Activated naive CD8-positive, alpha-beta T cell treated with anti-CD3 and anti-CD28 coated beads, Interleukin-2, amount 50 U/mL, for 16 hours (primary cell): ENCODE measurements at places on chromosomes 7 and 10.

GRCh38 chr7:69526570-69526969, 71.7 kb upstream of the AUTS2 start:
- no peak for DNase-seq

DNA sequence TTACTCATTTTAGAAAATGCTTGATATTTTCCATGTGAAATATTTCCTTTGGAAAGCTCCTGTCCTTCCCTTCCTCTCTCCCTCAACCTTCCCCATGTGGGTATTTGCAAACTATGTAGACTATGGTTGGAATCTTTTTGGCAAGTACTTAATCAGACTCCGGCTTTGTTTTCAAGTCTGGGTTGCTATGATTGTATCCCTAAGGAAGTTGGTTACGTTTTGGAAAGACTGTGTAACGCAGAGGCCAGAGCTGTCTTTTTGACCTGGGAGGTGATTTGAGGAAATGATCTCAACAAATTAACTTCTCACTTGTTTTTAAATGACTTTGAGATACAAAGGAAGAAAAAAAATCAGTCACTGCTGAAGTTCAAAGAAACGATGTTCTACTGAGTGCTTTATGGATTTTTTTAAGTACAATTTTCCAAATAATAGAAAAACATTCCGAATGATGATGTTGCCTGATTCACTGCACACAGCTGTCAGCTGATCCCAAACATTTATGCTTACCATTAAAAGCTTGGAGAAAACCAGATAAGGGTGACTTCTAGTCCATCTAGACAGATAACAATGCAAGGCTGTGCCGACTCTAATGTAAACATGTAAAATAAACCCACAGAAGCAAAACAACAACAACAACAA, 145.5 kb upstream of the CELF2 start:
- DNase-seq, result no peak

DNA sequence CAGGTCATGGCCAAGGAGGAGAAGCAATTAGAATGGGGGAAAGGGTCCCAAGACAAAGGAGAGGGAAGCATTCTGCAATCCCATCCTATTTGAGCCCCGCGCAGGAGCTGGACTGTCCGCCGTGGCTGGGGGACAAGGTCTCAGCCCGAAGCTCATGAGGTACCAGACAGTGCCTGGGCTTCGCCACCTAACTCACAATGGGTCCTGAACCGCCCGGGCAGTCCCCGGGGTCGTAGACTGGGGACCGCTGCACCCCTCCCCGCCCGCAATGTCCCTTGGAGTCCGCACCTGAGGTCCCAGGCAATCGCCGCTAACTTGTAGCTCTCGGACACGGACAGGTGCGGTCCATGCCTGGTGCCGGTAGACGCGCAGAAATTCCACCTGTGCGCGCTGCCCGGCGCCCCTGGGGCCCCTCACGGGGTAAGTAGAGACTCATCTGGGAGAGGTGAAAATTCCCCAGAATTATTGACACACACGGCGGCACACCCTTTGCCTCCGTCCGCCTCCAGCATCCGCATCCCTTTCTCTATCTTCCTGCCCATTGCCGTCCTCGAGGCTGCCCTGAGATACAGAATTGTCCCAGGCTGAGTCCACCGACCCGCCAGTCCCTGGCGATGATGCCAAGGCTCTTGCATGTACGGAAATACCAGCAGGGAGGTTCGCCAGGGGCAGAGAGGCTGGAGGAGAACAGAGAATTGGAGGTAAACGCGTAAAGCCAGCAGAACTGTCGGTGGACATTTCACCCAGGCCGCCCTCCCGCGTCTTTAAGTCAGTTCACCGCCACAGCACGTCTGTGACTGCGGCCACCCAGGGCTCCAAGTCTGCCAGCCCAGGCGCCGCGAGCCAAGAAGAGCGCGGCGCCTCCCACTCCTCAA, 1.8 kb downstream of the CHRM2 start:
- DNase-seq, result no peak

DNA sequence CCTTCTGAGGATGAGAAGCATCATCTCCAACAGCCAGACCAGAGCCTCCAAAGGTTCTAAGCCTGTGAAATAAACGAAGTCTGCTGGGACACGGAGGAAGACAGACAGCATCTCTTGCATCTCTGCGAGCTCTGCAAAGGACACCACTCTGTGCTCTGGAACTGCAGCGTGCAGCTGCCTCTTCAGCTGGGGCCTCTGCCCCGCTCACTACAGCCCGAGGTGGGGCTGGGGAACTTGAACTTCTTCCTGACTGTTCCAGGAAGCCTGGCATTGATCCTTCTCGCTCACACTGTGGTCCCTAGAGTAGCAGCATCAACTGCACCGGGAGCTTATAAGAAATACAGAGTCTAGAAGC, 163.3 kb downstream of the USP6NL start:
- no peak for DNase-seq
